ENCODE measurements at places on chromosomes 12 and 14.

GRCh38 chr12:132395192-132395907 lies 66.0 kb upstream of the GALNT9 start:
- no peaks in the 10 kb centered on the region for H3K27me3 ChIP-seq
- no peak overlapping the region for H3K4me3 ChIP-seq
- no peaks in the 10 kb centered on the region for H3K4me1 ChIP-seq
- H3K36me3 ChIP-seq, result peaks cover 2% of the 10 kb centered on the region
- no peak overlapping the region for H3K27ac ChIP-seq

- H3K36me3 ChIP-seq, result no peaks in the 10 kb centered on the region
- no peak within 1 kb of the TSS for H3K4me3 ChIP-seq
Observed at GRCh38 chr12:25553098-25553497, at the start of gene LMNTD1. Gene LMNTD1, minus strand, starts transcription at chr12:25553283. Its CDS starts 324 bp downstream, at chr12:25552959.

DNA sequence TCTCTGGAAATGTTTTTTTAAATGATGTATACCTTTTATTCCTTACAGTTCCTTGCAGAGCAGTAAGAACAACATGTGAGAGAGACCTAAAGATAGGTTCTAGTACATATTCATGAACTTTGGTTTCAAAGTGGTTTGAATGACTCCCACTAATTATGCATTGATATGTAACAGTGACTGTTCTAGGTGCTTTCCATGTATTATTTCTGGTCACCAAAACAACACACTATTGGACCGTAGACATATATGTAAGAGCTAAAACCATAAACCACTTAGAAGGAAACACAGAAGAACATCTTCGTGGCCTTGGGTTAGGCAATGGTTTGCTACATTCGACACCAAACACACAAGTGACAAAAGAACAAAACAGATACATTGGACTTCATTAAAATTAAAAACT lies 37.9 kb downstream of the SOX5 start:
- no peak for DNase-seq
- no peak overlapping the region for H3K27ac ChIP-seq
- H3K27me3 ChIP-seq, result no peaks in the 10 kb centered on the region
- H3K4me3 ChIP-seq, result no peak overlapping the region
- H3K4me1 ChIP-seq, result no peaks in the 10 kb centered on the region

- no peaks in the 10 kb centered on the region for H3K27me3 ChIP-seq
- DNase-seq, result no peak
- no peaks in the 10 kb centered on the region for H3K4me1 ChIP-seq
Observed at GRCh38 chr14:33776871-33777270, 174.0 kb downstream of the EGLN3 start.

- DNase-seq, result no peak
- H3K27me3 ChIP-seq, result peaks cover 92% of the 10 kb centered on the region
- H3K4me3 ChIP-seq, result no peak overlapping the region
- no peaks in the 10 kb centered on the region for H3K4me1 ChIP-seq
- no peak overlapping the region for H3K27ac ChIP-seq
Observed at GRCh38 chr12:1890119-1890703, 28.2 kb downstream of the CACNA2D4 start.

DNA sequence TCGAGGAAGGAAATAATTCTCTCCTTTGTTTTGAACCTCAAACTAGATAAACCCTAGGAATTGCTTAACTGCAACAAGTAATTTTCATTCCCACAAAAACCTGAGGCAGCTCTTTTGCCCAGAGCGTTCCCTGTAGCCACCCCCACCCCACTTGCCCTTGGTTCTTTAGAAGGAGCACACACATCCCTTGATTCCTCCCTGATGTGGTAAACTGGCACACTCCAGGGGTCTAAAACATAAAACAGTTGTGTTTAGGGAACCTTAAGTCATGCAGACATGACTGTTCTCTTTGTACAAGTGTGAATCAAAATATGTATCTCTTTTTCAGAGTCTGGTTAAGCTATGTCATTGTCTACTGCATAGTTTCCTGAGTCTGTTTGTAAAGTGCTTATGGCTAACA lies 14.0 kb downstream of the MAPK1IP1L start:
- no peak for DNase-seq
- H3K36me3 ChIP-seq, result peaks cover 58% of the 10 kb centered on the region
- H3K4me1 ChIP-seq, result peaks cover 19% of the 10 kb centered on the region
- no peak overlapping the region for H3K27ac ChIP-seq
- H3K4me3 ChIP-seq, result no peak overlapping the region
